ENCODE measurements at places on chromosomes 3 and 15.

DNA sequence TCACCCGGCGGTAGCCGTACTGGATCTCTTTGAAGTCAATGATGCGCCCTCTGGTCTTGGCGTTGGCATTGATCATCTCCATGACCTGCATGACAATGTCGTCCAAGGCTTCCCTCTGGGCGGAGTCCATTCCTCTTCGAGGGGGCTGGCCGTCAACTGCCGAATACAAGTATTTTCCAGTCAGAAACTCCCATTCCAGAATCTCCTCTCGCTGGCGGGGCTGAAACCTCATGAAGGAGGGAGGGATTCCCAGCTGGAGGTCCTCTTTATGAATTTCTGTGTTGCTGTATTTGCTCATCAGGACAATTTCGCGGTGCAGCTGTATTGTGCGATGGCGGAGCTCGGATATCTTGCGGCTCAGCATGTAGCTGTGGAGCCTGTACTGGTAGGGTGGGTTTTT is 73.4 kb downstream of the CHSY1 start:
- no peak for DNase-seq

- DNase-seq = no peak
Observed at GRCh38 chr3:32508711-32509110, 6.1 kb upstream of the CMTM6 start.

DNA sequence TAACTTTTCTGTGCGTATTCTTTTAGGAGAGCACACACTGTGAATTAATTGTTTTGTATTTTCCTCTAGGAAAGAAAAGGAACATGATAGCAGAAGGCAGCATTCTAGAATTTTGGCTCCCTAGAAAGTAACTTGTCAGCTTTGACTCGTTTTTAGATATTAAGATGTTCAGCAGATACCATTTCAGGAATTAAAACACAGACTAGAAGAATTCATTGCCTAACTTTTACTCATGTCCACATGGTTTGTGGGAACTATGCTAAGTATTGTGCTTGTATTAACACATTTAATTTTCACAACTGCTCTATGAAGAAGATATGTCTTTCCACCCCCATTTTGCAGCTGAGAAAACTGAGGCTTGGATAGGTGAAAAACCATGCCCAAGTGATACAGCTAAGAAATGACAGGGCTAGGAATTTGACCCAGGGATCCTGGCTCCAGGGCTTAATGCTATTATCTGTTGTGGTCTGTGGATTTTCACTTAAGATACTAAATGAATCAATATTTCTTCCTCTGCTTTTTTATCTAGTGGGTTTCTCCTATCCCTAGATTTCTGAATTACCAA is 128.8 kb downstream of the MITF start:
- DNase-seq = peak; percentile 53

DNA sequence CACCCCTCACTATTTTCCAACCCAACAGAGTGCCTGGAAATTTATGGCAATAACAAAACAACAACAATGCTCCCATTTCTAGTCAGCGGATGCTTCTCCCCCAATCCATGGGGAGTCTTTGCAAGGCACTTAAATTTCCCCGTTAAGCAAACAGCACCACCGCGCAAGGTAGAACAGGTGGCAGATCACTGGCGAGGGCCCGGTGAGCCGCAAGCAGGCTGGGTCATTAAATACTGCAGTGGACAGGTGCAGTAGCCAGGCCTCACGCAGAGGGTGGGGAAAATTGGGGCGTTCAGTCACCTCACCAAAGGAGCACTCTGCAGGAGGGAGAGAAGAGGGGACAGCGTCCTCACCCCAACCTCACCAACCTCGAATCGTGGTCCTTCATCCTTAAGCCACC is 147.5 kb downstream of the NTRK3 start:
- DNase-seq = no peak

DNA sequence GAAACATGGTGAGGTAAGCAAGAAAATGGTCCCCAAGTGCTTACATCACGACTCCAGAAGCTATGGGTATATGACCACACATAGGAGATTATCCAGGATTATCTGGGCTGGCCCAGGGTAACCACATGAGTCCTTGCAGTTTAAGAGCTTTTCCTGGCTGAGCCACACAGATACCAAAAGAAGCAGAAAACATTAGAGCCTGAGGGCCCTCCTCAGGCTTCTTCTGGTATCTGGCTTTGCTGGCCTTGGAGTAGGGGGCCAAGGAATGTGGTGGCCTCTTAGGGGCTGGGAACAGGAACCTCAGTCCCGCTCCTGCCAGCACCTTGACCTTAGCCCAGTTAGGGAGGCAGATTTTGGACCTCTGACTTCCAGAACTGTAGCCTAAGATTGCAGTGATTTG is 259.1 kb downstream of the KCNMB2 start:
- no peak for DNase-seq

DNA sequence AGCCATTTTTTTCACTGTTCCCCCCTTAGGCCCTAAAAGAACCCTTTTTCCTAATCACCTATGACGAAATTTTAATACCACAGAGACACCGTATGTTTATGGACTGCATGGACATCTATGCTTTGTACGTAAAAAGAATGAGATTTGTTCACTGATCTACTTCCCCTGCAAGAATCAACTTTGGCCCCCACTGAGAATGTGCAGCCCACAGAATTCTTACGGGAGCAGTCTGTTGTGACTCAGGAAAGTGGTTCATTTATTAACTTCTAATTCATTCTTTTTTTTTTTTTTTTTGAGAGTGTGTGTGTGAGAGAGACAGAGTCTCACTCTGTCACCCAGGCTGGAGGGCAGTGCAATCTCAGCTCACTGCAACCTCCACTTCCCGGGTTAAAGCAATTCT is 17.6 kb downstream of the EIF4E3 start:
- DNase-seq = no peak
